ENCODE measurements at places on chromosomes 5 and 9.

DNA sequence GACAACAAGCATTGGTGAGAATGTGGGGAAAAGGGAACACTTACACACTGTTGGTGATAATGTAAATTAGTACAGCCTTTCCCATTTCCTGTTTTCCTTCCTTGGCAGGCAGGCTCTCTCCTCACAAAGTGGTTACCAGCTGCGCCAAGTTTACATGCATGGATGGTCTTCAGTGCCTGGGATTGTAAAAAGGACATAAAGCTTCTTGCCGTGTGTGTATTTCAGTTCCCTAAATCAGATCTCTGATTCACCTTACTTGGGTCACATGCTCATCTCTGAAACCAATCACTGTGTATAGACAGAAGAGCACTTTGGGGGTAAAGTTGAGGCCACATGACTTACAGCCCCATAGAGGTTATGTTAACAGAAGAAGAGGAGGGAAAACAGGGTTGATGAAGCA, 92.8 kb downstream of the CAVIN4 start:
- DNase-seq, result no peak

GRCh38 chr9:107177243-107177839, 105.7 kb upstream of the RAD23B start:
- DNase-seq, result no peak

DNA sequence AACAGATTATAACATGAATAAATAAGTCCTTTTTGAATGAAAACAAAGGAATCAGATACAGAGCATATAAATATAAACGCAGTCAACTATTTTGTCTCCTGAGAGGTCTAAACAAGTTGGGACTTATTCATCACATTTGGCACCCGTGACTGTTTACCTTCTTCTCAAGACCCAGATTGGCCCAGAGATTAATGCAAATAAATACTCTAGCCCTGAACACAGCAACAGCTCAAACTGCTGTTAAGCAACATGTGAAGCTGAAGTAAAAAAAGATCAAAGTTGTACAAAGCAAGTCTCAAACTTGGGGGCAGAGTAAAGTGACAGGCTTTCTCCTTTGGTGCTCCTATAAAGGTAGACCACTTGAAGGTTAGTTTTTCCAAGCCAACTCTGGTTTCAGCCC, 95.0 kb upstream of the NR5A1 start:
- DNase-seq, result no peak

- no peak for DNase-seq
These were observed 3.2 kb upstream of the TICAM2 start for GRCh38 chr5:115605436-115605835.

- DNase-seq, result no peak
These were observed 5.5 kb downstream of the EFCAB9 start for GRCh38 chr5:172199446-172199845.

DNA sequence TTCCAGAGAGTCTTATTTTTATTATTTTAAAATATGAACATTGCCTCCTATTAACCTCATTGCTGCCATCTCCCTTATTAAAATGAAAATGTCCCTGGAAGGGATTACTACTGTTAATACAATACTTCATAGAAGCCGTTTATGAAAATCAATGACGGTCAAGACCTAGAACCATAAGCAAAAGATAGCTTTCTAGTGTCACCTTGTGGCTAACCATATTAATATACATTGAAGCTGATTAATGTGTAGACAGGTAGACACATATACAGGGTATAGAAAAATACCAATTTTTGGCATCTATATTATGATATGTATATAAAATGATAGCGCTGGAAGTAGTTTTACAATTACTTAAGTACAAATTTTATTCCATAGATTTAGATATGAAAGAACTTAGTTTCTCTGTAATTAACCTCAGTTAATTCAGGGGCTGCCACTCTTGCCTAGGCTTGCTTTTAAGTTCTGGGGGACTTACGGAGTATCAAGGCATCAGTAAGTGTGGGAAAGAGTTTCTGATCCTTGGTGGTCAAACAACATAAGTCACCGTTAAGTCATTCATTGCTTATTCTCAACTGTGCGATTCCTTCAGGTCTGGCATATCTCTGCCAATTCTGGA, 2.5 kb upstream of the YTHDC2 start:
- DNase-seq, result no peak

DNA sequence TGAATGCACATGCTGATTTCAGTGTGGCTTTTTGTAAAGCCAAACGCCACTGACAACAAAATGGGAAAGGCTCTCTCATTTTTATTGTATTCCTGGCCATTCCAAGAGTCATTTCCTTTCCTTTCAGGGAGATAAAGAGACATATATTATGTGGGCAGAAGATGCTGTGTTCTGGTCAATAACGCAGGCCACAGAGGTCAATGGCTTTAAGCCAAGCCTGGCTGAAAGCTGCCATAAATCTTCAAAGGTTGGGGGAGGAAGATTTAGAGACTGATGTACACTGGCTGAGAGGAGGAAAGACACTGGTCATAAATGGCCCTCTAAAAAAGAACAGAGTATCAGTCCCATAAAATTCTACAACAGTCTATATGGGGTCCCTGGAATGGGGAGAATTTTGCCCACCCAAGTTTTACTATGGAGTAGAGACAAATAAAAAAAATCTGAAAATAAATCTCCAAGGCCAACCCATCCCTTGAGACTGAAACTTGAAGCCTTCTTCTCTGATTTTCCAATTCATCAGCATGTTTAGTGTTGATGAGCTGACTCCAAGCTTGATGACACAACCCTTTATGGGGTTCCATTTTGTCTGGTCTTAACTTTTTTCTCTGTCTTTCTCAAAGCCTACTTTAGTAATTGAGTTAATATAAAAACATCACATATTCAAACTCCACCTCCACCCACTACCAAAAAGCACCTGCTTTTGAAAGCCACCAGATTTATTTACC, 152.1 kb upstream of the SLC24A2 start:
- no peak for DNase-seq

DNA sequence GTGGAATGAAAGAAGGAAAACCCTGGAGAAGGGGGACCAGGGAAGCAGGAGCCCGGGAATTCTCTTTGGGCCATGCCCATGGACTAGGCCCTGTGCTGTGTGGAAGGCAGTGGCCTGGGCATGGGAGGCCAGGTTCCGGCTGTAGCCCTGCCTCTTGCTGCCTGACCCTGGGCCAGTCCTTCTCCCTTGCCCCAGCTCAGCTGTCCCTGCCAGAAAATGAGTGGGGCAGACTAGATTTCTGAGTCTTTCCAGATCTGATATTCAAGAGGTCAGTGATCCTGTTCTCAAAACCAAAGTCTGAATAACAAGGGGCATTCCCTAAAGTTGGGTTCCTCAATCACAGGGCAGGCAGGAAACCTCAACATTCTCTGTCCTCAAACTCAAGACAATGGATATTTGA, 24.8 kb upstream of the CORO2A start:
- DNase-seq, result no peak

DNA sequence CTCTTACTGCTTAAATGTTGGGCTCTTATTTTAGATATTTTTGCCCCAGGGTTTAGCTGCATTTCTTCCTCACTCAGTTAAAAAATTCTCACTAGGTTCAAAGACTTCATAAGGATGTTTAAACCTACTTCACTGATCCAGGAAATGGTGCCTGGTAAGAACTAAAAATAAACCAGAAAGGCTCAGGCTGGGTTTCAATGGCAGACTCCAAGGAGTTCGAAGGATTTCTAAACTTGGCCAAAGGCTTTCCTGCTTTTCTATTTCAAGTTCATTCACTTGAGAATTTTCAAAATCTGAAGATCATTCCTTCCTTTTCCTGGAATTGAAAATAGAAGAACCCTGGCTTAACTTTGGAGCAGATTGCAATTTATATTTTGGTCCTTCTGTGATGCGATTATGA, 193.0 kb upstream of the MAP1B start:
- no peak for DNase-seq

- DNase-seq, result peak; percentile 28
These were observed 14.0 kb downstream of the MAP3K1 start for GRCh38 chr5:56829137-56829908.

Data from CD8-positive, alpha-beta T cell (primary cell).